Osteocyte (in vitro differentiated cells): ENCODE measurements at places on chromosomes 12 and 14. TPM values are rescaled to one million over a fixed set of nuclear protein-coding genes. Genes with fewer than 3 reads are reported as not detected.
A peak's percentile ranks its signal among the peaks of the same experiment; 100 is the strongest.

GRCh38 chr12:121943926-121944325 is 25.5 kb downstream of the CFAP251 start:
- H3K4me3 ChIP-seq = no peak overlapping the region
- H3K4me1 ChIP-seq = peaks cover 5% of the 10 kb centered on the region
- H3K27ac ChIP-seq = no peak overlapping the region
- no peak for DNase-seq

DNA sequence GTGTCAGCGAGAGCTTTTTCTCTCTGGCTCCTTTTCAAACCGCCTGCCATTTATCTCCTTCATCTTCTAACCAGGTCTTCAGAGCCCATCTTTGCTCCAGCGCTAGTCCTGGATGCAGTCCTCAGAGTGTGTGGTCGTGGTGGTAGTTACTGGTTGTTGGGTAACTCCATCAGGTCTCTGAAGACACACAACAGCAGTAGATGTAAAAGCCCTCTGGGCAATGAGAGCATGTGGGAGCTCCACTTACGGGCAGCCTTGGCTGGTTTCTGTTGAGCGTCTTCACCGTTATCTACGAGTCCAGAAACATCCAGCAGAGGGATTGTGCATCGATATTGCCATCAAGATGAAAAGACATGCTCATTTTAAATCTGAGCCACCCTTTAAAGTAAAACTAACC is 61.2 kb downstream of the FBXL14 start:
- H3K27me3 ChIP-seq = no peaks in the 10 kb centered on the region
- peak overlapping the region; percentile 93 for H3K27ac ChIP-seq
- peak; percentile 53 for DNase-seq
- peaks cover 3% of the 10 kb centered on the region for H3K36me3 ChIP-seq

The STAT6 gene
- total RNA-seq = 154 and 161 TPM in 2 replicates

DNA sequence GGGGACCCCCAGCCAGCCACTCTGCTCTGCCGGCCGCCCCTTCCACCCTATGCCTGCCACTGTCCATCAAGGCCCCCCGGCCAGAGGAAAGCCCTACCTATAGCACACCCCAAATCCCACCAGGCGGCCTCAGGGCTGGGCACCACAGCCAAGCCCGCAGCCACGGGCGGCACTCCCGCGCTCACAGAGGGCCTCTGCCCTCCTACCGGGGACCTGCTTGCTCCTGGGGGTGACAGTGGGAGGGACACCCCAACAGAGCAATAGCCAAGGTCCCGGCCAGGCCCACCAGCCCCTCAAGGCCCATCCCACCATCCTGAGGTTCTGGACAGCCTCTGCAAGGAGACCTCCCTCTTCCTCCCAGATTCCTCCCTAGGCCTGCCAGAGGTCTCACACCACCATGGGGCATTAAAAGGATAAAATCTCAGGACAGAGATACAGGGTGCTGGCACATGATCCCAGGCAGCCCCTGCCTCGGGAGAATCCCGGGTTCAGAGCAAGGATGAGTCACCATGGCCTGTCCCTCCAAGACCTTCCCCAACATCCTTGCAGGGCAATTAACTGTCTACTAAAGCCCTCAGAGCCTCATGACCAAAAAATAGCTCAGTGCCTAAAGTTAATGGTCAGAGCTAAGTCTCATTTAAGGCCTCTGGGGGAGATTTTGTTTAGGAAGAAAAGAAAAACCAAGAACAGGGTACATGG is 17.1 kb downstream of the CCDC85C start:
- no peak for DNase-seq
- no peaks in the 10 kb centered on the region for H3K36me3 ChIP-seq
- H3K27me3 ChIP-seq = no peaks in the 10 kb centered on the region
- H3K4me3 ChIP-seq = no peak overlapping the region

- H3K36me3 ChIP-seq = no peaks in the 10 kb centered on the region
- peaks cover 64% of the 10 kb centered on the region for H3K4me1 ChIP-seq
- no peak for DNase-seq
- peak overlapping the region; percentile 14 for H3K4me3 ChIP-seq
Measured at GRCh38 chr12:31518680-31519227, 72.2 kb downstream of the DENND5B start.

- H3K4me3 ChIP-seq = no peak overlapping the region
- no peaks in the 10 kb centered on the region for H3K36me3 ChIP-seq
- no peak for DNase-seq
- H3K27ac ChIP-seq = no peak overlapping the region
- peaks cover 8% of the 10 kb centered on the region for H3K4me1 ChIP-seq
Measured at GRCh38 chr14:55482936-55483605, 42.7 kb upstream of the TBPL2 start.

GRCh38 chr14:103735439-103735814 is 19.8 kb downstream of the ZFYVE21 start:
- no peak overlapping the region for H3K27ac ChIP-seq
- H3K4me1 ChIP-seq = peaks cover 3% of the 10 kb centered on the region
- H3K27me3 ChIP-seq = no peaks in the 10 kb centered on the region
- peaks cover 18% of the 10 kb centered on the region for H3K36me3 ChIP-seq

The TBC1D30 gene
- total RNA-seq = 1.2 and 2.0 TPM in 2 replicates

The GPRC5D gene
- total RNA-seq = not detected in 2 replicates

- H3K4me1 ChIP-seq = no peaks in the 10 kb centered on the region
- peaks cover 34% of the 10 kb centered on the region for H3K36me3 ChIP-seq
- peak overlapping the region; percentile 50 for H3K27ac ChIP-seq
- DNase-seq = no peak
- no peaks in the 10 kb centered on the region for H3K27me3 ChIP-seq
Measured at GRCh38 chr12:48924617-48925303, 532 bp downstream of the FKBP11 start.

DNA sequence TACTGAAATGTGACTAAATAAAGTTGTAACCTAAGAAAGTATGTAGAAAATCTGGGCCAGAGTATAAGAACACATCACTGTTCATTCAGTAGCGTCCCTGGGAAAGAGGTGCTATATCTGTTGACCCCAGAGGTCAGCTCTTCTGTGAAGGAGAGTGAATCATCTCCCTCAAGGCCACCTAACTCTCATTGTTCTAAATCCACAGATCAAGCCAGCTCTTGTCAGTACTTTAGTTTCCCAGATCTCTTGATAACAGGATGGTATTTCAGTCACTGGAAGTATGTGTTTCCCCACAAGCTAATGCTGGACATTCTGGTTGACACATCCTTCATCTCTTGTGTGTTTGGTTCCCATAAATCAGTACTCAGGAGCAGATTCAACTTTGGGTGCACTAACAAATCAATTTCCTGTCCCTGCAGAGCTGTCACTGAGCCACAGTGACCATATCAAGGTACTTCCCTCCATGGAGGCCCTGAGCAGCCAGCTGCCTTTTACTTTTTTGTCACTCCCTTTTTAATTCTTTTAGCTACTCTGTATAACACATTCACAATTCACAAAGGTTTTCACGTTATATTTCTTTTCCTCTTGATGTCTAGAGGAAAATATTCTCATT is 7.8 kb downstream of the KRT1 start:
- no peak overlapping the region for H3K4me3 ChIP-seq
- no peaks in the 10 kb centered on the region for H3K36me3 ChIP-seq
- no peak overlapping the region for H3K27ac ChIP-seq
- peaks cover 35% of the 10 kb centered on the region for H3K27me3 ChIP-seq

- H3K27me3 ChIP-seq = no peaks in the 10 kb centered on the region
- no peak for DNase-seq
- no peak overlapping the region for H3K27ac ChIP-seq
- H3K36me3 ChIP-seq = no peaks in the 10 kb centered on the region
Measured at GRCh38 chr12:8890313-8891085, 23.8 kb upstream of the PHC1 start.

The ADAM20 gene
- total RNA-seq = 0.86 and 1.2 TPM in 2 replicates

DNA sequence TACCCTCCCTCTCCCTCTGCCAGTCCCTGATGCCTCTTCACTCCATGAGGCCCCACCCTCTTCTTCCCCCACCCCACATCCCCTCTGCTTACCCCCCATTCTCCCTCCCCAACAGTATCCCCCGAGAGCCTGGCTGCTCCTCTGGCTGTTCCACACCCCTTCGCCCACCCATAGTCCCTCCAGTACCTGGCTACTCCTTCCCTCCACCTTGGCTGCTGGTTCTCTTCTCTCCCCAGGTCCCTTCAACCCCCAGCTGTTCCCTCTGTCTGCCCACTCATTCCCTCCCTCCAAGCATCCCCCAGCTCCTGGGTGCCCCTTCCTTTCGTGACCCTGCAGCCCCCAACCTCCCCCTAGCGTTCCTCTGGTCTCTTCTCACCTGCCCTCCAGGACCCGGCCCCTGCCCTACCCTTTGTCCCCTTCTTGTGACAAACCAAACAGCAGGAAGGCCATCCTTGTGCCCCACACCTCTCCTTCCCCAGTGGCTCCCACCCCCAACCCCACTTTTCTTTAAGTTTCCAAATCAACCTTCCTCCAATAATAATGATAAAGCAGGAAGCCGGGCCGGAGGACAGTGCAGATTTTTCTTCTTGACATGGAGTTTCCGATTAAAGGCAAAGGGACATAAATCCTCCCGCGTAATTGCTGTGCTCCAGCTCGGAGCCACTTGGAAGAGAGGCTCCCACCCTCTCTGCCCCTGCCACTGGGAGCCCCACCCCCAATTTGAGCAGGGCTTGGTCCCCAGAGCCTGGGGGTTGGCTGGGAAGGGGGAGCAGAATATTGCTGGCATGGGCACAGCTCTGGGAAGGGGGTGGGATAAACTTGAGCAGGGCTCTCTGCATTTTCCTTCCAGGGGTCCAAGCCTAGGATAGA is 40.0 kb downstream of the SMUG1 start:
- no peaks in the 10 kb centered on the region for H3K4me1 ChIP-seq
- no peak overlapping the region for H3K27ac ChIP-seq
- H3K27me3 ChIP-seq = peaks cover 39% of the 10 kb centered on the region
- DNase-seq = no peak

The IRAK4 gene
- 9.6 and 10.0 TPM in 2 replicates for total RNA-seq

DNA sequence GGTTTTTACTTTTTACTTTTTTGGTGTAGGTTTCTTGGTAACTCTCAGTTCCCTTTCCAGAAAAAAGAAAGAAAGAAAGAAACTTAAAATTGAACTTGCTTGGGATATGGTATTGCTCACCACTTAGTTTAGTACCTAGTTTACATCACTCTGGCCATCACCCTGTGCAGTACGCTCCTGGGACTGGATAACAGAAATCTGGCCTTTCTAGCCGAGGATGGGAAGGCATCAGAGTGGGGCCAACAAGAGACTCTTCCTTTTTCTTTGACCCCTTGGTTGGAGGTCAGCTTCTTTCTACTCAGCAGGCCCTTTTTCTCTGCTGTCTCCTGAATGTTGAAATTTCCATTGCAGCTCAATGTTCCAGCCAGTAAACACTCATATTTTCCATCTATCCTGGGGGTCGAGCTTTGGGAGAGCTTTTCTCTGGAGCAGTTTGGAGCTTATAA is 156.6 kb downstream of the TGFB3 start:
- peaks cover 3% of the 10 kb centered on the region for H3K36me3 ChIP-seq
- H3K27me3 ChIP-seq = no peaks in the 10 kb centered on the region
- peak overlapping the region; percentile 28 for H3K4me3 ChIP-seq
- peaks cover 76% of the 10 kb centered on the region for H3K4me1 ChIP-seq
- DNase-seq = no peak
- H3K27ac ChIP-seq = peak overlapping the region; percentile 99

DNA sequence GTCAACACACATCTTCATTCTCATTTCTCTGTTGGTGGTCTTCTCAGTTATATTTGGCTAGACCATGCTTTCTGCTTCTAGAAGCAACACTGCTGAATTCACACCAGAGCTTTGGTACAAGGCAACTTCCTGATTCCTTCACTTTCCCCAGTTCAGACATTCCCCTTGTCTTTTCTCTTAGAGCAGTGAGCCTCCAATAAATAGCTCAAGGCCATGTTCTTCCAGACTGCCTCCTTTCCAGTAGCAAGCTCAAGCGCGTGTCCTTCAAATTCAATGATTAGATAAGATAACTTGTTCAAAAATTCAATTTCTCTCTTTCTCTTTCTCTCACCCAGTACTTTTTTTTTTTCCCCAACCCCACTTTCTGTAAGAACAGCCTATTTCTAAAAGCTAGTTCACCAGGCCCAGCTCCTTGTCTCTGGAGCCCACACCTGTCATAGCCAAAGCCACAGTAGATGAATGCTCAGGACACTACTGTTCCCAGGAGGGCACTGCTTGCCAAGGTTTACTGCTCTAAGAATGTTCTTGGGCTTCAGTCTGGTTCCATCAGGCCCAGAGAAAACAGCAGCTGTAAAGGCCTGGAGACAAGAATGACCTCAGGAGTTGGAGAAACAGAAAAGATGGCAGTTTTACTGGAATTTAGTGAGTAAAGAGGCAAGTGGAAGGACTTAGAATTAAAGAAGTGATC is 17.7 kb downstream of the TBK1 start:
- DNase-seq = no peak
- H3K4me3 ChIP-seq = no peak overlapping the region
- H3K27ac ChIP-seq = no peak overlapping the region
- peaks cover 58% of the 10 kb centered on the region for H3K36me3 ChIP-seq
- H3K27me3 ChIP-seq = no peaks in the 10 kb centered on the region

The KRT83 gene
- total RNA-seq = not detected in 2 replicates

GRCh38 chr12:45232756-45233372 is 17.0 kb downstream of the ANO6 start:
- peaks cover 5% of the 10 kb centered on the region for H3K36me3 ChIP-seq
- no peak for DNase-seq
- H3K4me3 ChIP-seq = peak overlapping the region; percentile 1
- peaks cover 56% of the 10 kb centered on the region for H3K4me1 ChIP-seq
- H3K27ac ChIP-seq = peak overlapping the region; percentile 97

- DNase-seq = no peak
- H3K4me3 ChIP-seq = no peak overlapping the region
- H3K4me1 ChIP-seq = peaks cover 68% of the 10 kb centered on the region
- peaks cover 2% of the 10 kb centered on the region for H3K36me3 ChIP-seq
- H3K27me3 ChIP-seq = no peaks in the 10 kb centered on the region
Measured at GRCh38 chr12:96210376-96211055, 16.3 kb downstream of the ELK3 start.

GRCh38 chr14:22070119-22070982 is 396.7 kb upstream of the OR4E1 start:
- DNase-seq = no peak
- H3K36me3 ChIP-seq = no peaks in the 10 kb centered on the region
- H3K27me3 ChIP-seq = peaks cover 35% of the 10 kb centered on the region
- no peak overlapping the region for H3K27ac ChIP-seq
- H3K4me1 ChIP-seq = peaks cover 1% of the 10 kb centered on the region
